ENCODE measurements at places on chromosomes 3 and 15.

- DNase-seq: no peak
These were observed 88.2 kb upstream of the LMCD1 start for GRCh38 chr3:8413337-8413926.

- no peak for DNase-seq
These were observed 3.9 kb upstream of the ACAN start for GRCh38 chr15:88799341-88799740.

DNA sequence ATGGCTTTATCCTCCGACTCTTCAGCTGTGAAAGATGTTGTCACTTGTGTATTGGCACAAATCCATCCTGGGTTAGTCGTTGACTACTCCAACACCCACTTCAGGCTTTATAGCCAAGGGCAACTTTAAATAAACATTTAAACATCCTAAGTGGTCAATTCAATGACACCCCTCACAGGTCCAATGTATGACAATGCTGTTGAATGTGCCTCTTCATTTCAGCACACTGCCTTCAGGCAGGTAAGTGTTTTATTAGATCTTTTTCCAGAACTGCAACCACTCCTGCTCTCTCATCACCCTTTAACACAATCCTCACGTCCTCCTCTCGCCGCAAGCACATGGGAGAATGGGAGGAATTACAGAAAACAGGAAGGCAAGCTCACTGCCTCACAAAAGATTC, 30.3 kb downstream of the IL12A start:
- DNase-seq: no peak

DNA sequence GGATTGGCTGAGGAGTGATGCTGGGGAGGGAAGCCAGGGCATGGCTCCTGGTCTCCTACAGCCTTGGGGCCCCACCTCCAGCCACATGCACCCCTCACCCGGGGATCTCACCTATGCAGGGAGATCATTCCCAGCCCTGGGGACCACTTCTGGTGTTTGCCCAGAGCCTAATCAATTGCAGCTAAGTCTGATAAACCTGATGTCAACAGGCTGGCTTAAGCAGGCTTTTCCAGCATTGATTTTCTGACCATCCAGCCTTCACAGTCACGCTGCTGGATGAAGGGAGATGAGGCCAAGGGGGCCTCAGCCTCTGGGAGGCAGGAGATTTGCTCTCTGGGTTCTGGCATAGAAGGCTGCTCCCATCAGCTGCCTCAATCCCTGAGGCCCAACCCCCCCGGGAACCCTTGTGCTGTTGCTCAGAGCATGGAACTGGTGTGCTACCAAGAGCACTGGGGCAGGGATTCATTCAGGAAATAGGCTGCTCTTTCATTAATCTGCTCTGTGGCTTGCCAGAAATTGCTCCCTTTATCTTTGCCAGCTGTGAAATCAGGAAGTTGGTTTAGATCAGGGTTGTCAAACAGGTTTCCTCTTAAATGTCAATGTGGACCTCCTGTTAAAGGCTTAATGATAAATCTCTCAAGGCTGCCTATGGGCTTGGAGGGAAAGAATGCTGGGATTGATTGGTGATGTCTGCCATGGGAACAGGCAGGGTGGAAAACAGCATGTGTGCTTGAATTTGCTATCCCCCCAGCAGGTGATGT, 19.0 kb downstream of the FAM3D start:
- DNase-seq: no peak

- no peak for DNase-seq
These were observed 51.0 kb upstream of the ARL8B start for GRCh38 chr3:5071061-5071460.

DNA sequence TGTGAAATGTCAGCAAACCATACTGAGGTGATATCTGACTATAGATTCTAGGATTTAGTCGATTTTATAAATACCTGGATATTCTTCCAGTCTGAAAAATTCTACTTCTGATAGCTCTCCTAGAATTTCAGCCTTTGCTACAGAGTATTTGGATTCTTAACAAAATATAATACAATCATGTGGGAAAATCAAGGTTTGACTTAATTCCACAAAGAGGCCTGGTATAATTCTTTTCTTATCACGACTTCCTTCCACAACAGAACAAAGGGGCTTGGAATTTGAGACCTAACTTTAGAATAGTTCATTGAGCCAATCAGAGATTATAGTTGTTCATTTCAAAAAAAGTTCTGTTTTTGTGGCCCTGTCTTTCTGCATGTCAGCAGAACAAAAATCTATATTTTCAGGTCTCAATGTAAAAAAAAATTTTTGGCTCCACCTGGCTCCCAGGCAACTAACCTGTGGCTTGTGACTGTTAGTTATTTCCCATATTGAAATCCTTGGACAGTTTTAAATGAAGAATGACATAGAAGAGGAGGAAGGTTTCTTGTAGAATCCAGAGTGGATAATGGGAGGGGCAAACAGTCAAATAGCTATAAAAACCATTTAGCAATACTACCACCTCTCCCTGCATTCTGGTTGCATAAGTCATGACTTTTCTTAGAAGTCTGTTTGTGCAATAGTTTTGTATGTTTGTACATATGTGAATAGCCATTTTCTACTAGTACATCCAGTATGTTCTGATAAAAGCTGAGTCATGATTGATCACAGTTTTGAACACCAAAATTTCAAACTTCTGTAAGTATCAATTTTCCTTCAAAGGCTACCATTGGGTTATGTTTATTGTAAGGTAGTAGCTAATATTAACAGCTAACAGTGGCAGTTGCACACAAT, 4.0 kb downstream of the TM4SF1 start:
- no peak for DNase-seq

DNA sequence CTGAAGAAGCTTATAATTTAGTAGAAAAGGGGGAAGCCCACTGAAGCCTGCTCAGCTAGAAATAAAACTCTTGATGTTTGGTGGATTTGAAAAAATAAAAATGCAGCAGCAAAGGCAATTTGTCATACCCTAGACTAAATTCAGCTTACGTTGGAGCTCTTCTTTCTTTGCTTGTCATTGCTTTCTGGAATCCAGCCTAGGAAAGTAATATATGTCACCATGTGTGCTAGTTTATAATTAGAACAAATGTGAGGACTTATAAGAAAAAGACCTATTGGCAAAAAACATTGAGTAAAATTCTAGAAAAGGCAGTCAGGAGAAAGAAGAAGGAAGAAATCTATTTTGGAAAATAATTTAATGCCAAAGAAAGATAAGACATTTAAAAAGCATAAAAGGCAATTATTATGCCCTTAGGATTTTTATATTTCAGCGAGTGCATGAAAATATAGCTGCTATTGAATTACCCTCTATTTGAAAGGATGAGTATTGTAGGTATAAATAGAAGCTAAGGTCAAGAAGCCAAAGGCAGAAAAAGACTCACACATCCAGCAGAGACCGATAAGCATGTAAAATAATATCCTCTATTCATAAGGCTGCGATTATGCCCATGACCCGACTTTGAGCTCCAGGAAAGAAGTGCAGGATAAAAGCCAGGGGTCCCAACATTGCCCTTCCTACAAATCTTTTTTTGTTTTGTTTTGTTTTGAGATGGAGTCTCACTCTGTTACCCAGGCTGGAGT, 10.6 kb upstream of the BTBD1 start:
- no peak for DNase-seq

DNA sequence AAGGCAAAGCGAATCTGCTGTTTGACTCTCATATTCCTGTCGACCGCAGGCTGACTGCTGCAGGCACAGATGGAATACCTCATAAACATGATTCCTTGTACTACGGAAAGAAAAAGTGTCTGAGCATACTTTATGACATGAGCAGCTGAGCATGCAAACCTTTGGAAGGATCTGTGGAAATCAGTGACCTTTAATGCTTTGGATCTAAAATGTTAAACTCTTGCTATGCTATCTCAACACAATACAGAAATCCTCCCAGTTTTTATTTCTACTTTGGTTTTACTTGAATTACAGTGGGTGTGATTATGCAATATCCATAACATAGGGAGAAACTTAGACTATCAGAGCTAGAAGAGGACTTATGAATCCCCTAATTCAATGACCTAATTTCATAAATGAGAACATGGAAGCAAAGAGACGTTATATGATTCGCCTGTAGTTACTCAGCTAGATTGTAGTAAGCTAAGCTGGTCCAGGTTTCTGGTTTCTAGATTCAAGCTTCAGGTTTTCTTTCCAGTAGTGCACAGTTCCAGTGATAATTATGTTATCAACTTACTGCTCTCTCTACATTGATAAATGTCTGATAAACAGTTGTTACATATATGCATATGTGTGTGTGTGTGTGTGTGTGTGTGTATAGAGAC, 127.6 kb upstream of the GBE1 start:
- no peak for DNase-seq

DNA sequence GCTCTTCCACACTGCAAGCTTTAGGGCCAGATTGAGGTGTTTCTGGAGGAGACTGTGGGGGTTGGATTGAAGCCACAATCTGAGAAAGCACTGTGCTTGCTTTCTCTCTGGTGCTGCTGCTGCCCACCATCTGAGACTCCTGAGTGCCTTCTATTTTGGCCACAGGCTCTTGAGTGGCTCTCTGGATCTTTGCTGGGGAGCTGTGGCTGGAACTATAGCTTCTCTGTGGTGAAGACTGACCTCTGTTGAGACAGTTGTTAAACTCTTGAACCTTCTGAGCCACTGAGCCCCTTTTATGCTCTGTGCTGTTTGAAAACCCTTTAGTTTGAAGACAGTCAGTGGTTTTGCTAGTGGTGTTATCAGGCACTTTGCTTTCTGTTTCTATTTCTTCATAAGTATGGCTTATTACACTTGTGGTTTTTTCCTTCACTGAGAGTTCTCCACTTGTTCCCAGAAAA, 108.7 kb upstream of the TSPAN3 start:
- DNase-seq: no peak

GRCh38 chr3:31777092-31777491, 204.0 kb downstream of the OSBPL10 start:
- DNase-seq: no peak

GRCh38 chr3:32004113-32004765, 22.7 kb downstream of the ZNF860 start:
- no peak for DNase-seq

- DNase-seq: no peak
These were observed 42.7 kb downstream of the TLNRD1 start for GRCh38 chr15:81043281-81043934.

DNA sequence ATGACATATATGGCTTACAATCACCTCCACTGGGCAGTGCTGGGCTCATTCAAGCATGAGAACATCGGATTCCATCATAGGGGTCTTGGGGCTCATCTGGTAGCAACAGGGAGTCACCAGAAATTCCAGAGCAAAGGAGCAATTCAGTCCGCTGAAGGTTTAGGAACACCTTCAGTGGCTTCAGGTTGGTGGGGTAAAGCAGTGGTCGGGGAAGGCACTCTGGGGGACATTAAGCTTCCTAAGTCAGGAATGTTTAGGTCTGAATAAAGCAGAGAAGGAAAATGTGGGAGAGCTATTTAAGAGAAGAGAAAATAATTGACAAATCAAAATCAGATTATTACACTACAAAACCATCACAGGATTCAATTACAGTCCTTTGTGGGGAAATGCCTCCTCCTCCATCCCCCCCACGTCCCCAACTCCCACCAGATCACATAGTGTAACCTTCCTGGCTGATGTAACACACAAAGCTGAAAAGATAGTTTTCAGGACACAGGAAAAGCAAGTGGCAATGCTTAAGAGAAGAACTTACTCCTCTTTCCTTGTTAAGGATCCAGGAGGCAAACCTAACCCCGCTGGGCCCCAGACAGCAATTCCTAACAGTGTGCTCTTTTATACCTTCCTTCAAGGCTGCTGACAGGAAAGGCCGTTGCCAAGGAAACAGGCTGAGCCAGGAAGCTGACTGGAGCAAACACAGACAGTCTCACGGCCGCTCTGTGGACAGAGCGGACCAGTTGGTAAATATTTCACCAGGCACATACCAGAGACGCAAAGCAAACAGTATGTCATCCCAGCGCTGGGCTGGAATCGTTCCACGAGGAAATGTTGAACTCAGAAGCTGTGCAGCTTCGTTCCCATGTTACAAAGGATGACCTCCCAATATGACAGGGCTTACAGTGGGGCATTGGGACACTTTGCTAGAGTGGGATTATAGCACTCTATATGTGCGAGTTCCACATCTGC, 57.5 kb upstream of the LMCD1 start:
- no peak for DNase-seq

- no peak for DNase-seq
These were observed 374.7 kb upstream of the RARB start for GRCh38 chr3:25053360-25053759.

- DNase-seq: no peak
These were observed 72.4 kb downstream of the CHDH start for GRCh38 chr3:53773611-53774368.

DNA sequence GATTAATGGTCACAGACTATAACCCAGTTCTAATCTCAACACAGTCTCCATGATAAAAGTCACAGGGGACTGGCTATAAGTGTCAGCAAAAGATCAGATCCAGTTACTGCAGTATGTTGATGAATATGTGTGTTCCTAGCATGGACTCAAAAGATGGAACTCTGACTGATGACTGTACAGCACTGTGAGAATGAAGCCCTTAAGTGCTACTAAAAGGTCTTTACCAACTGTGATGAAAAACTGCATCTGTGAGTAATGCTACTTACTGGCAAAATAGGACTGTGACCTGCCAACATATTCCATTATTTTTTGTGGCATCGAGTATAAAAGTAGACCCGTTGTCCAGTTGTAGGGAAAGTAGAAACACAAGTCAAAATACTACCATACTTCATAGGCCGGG, 284.2 kb downstream of the ROBO2 start:
- no peak for DNase-seq

- no peak for DNase-seq
These were observed 427.2 kb downstream of the OCA2 start for GRCh38 chr15:27671819-27672437.

DNA sequence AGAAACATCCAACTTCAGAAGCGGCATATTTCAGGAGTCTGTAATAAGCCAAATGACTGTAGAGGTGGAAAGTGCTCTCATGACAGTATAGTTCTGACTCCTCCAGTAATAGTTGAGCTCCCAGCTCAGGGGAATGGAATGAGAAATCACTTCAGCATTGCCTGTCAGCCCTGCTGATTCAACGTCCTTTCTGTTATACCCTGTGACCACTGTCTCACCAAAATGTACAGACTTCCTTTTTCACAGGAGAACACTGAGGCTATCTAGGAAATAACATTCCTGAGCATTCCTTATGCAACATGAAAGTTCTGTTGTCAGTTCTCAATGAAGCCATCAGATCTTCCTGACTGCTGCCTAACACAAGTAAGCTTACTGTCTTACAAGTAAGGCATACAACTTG, 284.5 kb upstream of the MME start:
- DNase-seq: no peak

- DNase-seq: no peak
These were observed 115.0 kb upstream of the VEPH1 start for GRCh38 chr3:157618075-157618760.

DNA sequence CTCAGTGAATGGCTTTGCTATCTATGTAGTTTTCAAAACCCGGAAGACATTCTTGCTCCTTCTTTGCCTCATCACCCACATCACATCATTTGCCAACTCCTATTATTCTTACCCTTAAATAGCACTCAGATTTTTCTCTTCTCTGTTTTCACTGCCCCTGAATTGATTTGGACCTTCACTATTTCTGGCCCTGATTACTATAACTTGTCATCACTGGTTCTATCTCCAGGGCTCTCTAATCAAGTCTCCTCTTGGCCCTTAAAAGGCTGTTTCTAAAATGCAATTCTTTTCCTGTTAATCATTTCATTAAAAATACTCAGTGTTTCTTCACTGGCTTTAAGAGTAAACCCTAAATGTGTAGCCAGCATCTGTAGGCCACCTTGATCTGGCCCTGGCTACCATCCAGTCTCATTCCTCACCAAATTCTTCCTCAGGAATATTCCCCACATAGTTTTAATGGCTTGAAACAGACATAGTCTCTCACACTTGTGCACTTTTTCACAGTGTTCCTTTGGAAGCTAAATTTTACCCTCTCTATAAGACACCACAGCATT, 437.1 kb upstream of the CBLB start:
- DNase-seq: no peak

GRCh38 chr3:40516201-40516600, 8.6 kb upstream of the ZNF621 start:
- DNase-seq: no peak
